Kidney (tissue), 22 donors: ENCODE measurements at places on chromosomes 4 and X. TPM values are rescaled to one million over a fixed set of nuclear protein-coding genes. Genes with fewer than 3 reads are reported as not detected.
A peak's percentile ranks its signal among the peaks of the same experiment; 100 is the strongest.

DNA sequence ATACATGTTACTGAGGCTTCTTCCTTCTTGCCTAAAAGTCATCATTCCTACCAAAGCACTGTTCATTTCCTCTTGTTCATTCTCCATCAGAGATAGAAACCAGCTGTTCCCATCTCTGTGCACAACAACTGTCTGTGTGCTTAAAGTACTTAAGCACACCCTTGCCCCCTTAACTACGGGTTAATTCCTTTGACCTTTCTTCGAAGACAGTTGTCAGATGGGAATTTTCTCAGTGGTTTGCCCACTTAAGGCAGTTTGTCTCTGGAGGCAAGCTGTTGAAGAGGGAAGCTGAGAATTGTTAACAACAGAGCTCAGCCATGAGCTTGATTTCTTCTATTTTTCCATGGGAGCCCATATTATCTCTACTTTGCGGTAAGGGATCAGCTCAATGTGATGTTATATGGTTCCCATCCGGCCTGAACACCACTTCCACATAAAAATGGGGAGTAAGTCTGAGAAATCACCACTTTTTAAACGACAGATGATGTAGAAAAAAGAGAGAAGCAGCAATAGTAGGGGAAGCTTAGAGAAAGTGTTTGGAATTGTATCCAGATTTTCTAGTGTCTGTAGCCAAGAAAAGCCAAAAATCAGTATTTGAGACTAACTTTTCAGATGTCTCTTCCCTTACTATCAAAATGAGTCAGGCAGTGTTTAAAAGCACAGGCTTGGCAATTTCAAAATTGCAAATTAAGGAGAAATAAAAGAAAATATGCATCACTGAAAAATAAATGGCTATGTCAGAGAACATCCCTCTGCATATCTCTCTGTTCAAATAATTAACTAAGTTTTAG lies 194.4 kb downstream of the SLIT2 start:
- H3K27ac ChIP-seq = no peak overlapping the region
- DNase-seq = no peak
- no peak overlapping the region for H3K4me3 ChIP-seq

- no peak overlapping the region for H3K27ac ChIP-seq
- H3K4me3 ChIP-seq = no peak overlapping the region
- no peaks in the 10 kb centered on the region for H3K27me3 ChIP-seq
- no peaks in the 10 kb centered on the region for H3K4me1 ChIP-seq
Observed at GRCh38 chrX:130091980-130092522, 18.2 kb downstream of the ELF4 start.

GRCh38 chr4:16461362-16461761 lies 235.1 kb upstream of the TAPT1 start:
- H3K4me1 ChIP-seq = peaks cover 7% of the 10 kb centered on the region
- no peaks in the 10 kb centered on the region for H3K27me3 ChIP-seq
- DNase-seq = no peak

DNA sequence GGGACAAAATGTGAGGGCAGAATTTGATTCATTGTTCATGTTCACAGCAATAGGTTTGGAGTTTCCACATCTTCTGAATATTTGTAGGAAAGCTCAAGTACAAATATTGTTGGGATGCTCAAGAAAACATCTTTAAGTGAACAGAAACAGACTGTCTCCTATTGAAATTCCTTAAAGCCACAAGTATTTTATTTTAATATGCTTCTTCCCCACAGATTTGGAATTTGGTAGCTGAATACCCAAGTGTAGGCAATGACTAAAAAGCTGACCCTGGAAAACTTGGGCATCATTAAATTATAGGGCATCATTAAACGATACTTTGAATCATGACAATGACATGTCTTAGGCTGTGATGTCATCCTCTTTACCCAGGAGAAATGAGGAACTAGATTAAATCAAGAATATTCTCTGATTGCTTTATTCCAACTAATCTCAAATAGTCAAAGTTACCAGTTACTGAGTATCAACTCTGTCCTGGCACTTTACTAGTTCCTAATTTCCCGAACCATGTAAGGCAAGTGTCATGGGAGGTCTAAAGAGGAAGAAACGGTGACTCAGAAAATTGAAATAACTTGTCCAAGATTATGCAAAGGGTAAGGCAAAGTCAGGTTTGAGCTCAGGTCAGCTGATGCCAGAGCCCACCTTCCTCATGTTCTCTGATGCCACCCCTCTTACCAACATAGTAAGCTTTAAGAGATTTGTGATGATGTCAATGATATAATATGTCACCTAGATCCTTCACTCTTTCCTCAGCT lies 223.1 kb upstream of the LEF1 start:
- H3K36me3 ChIP-seq = no peaks in the 10 kb centered on the region
- no peak overlapping the region for H3K4me3 ChIP-seq
- H3K27me3 ChIP-seq = no peaks in the 10 kb centered on the region
- no peaks in the 10 kb centered on the region for H3K4me1 ChIP-seq
- no peak for DNase-seq

DNA sequence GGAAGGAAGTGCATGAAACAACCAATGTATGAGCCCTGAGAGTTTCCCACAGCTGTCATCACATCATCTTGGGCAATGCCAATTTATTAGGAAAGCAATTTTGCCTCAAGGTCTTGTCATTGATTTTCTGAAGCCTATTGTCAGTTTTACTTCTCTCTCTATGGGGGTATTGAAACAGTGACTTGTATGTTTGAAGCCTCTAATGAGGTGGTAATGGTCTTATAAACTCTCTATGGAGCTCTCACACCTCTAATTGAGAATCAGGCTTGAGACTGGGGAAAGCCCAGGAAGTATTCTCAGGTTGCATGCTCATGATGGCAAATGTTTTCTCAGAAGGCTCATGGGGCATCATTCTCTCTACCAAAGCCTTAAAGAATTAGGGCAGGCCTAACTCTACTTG lies 308.2 kb upstream of the EMCN start:
- no peaks in the 10 kb centered on the region for H3K4me1 ChIP-seq
- no peak overlapping the region for H3K4me3 ChIP-seq
- DNase-seq = no peak
- H3K27me3 ChIP-seq = no peaks in the 10 kb centered on the region
- H3K27ac ChIP-seq = no peak overlapping the region

- no peaks in the 10 kb centered on the region for H3K27me3 ChIP-seq
- no peaks in the 10 kb centered on the region for H3K36me3 ChIP-seq
- H3K4me1 ChIP-seq = no peaks in the 10 kb centered on the region
- no peak overlapping the region for H3K27ac ChIP-seq
Observed at GRCh38 chr4:107255596-107255995, 219.5 kb upstream of the DKK2 start.

DNA sequence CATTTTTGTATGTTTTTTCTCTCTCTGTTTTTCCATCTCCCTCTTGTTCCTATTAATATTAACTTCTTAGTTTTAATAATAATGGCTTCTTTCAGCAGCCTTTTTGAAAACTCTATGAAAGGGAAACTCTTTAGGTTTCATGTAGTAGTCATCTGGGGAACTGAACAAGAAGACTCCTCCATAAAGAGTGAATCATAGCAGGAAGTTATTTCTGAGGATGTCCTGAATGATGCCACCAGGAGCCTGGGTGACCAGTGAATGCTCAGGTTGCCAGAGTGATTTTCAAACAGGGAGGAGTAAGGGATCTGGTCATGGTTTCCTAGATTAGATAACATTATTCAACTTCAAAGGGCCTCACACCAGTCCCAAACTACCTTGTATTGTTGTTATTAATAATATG lies 212.8 kb upstream of the PDE5A start:
- DNase-seq = no peak
- H3K36me3 ChIP-seq = no peaks in the 10 kb centered on the region
- no peaks in the 10 kb centered on the region for H3K27me3 ChIP-seq
- H3K27ac ChIP-seq = no peak overlapping the region
- H3K4me1 ChIP-seq = no peaks in the 10 kb centered on the region

DNA sequence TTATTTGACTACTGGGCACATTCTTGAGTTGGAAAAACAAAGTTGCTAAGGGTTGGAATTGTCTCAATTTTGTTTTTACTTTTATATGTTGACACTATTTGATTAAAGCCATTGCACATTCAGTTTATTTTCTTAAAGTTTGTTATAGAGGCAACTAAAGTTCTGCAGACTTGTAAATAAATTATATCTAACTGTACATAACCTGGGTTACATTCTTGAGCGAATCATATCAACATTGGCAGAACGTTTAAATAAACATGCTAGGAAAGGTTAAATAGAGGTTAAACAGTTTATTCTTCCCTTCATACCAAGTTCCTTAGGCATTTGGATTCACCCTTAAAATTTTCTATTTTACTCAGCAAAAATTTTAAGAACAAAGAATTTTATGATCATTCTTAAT lies 74.5 kb downstream of the UCHL1 start:
- no peaks in the 10 kb centered on the region for H3K36me3 ChIP-seq
- H3K4me3 ChIP-seq = no peak overlapping the region
- H3K27ac ChIP-seq = no peak overlapping the region
- H3K27me3 ChIP-seq = no peaks in the 10 kb centered on the region

DNA sequence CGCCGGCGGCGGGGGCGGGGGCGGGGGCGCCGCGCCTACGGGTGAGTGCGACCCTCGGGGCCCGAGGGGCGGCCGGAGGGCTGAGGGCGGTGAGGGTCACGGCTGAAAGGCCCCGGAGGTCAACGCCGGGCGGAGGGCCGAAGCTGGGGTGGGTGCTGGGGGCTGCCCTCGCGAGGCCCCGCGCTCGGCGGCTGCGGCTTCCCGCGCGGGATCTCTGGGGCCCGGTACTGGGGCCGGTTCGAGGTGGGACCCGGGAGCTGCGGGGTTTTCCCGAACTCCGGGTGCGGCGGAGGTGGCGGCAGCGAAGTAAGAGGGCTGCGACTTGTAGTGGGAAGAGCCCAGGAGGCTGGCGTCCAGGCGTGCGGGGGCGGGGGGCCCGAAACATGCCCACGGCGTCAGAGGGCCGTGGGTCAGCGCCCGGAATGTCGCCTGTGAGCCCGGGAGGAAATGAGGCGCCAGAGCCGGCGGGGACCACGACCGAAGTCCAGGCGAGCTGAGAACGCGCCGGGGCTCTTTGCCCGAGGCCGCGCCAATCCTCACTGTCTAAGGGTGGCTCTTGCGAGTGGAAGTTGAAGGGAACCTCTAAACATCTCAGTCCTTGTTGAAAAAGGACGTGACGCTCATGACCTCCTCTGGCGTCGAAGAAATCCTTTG lies 407 bp downstream of the IL13RA1 start:
- peak overlapping the region; percentile 89 for H3K27ac ChIP-seq
- peak; percentile 89 for DNase-seq
- peak overlapping the region; percentile 69 for H3K4me3 ChIP-seq
- no peaks in the 10 kb centered on the region for H3K36me3 ChIP-seq

GRCh38 chr4:6991249-6991648 lies 51.9 kb upstream of the TADA2B start:
- no peaks in the 10 kb centered on the region for H3K27me3 ChIP-seq
- peaks cover 4% of the 10 kb centered on the region for H3K36me3 ChIP-seq
- DNase-seq = no peak
- H3K4me3 ChIP-seq = no peak overlapping the region

DNA sequence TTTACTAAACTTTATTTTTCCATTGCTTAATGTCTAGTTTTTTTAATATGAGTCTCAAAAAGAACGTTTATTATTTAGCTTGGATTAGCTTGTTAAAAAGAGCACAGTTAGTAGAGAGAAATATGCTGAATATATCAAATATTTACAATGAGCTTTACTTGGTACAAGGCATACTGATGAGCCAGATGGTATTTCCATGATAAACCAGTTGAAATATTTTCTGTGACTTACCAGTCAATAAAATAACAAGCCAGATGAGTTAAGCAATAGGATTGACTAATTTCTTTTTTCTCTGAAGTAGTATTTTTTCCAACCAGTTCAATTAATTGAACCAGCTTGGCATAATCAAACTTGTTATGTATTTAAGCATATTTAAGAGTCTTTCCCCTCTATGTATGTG lies 134.1 kb downstream of the KLHL34 start:
- no peak overlapping the region for H3K27ac ChIP-seq
- H3K27me3 ChIP-seq = no peaks in the 10 kb centered on the region
- H3K4me1 ChIP-seq = no peaks in the 10 kb centered on the region
- H3K36me3 ChIP-seq = no peaks in the 10 kb centered on the region

- no peaks in the 10 kb centered on the region for H3K27me3 ChIP-seq
- no peaks in the 10 kb centered on the region for H3K36me3 ChIP-seq
- no peak overlapping the region for H3K4me3 ChIP-seq
- H3K27ac ChIP-seq = no peak overlapping the region
Observed at GRCh38 chr4:88516746-88517145, 6.8 kb downstream of the PYURF start.

- no peaks in the 10 kb centered on the region for H3K27me3 ChIP-seq
- no peak overlapping the region for H3K27ac ChIP-seq
- H3K36me3 ChIP-seq = no peaks in the 10 kb centered on the region
- H3K4me1 ChIP-seq = no peaks in the 10 kb centered on the region
- DNase-seq = peak; percentile 39
Observed at GRCh38 chrX:71669492-71669891, 2.1 kb downstream of the LOC101059915 start.

DNA sequence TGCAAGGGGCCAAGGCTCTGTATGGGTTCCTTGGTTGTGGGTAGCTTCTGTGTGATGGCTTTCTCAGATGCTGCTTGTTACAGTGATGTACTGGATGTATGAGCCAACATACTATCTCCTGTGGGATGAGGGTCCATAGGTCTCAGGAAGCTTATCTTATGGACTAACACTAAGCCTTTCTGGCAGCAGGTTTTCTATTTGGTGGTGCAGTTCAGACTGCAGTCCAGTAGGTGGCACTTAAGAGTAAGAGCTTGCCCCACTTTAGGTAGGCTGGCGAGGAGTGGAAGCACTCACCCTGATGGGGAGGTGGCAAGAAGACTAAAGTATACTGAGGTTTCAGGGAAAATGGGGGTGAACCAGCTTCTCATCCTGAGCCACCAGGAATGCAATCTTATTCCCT lies 306.7 kb upstream of the MAOA start:
- H3K27me3 ChIP-seq = no peaks in the 10 kb centered on the region
- H3K36me3 ChIP-seq = no peaks in the 10 kb centered on the region
- H3K4me3 ChIP-seq = no peak overlapping the region
- no peak overlapping the region for H3K27ac ChIP-seq

DNA sequence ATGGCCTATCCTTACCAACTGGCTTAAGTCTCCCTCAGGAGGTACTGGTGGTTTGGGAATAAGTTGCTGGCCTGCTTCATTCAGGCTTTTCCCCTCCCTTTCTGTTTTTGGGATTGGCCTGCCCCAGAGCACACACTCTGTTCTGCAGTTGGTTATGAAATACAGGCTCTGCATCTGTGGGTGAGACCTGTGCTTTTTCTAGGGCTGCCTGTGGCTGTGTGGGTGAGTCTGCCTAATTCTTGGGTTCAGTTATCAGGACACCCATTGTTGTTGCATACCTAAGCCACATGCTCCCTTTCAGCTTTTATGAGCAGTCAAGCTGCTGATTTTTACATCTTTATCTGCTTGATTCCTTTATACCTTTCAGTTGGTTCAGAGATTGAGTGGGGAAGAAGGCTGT lies 19.0 kb upstream of the CWH43 start:
- H3K27me3 ChIP-seq = no peaks in the 10 kb centered on the region
- peaks cover 4% of the 10 kb centered on the region for H3K4me1 ChIP-seq
- H3K36me3 ChIP-seq = no peaks in the 10 kb centered on the region
- DNase-seq = no peak
- no peak overlapping the region for H3K4me3 ChIP-seq

The PLAC8 gene
- polyA plus RNA-seq = 3.6 TPM

The HCCS gene
- polyA plus RNA-seq = 26.4 TPM

The FRMD7 gene
- polyA plus RNA-seq = 2.5 TPM

The MAP7D3 gene
- polyA plus RNA-seq = 5.7 TPM

The SMIM10 gene
- 5.2 TPM for polyA plus RNA-seq

The RASGEF1B gene
- polyA plus RNA-seq = 8.3 TPM

The SSX2 gene
- polyA plus RNA-seq = not detected

The HERC5 gene
- 4.7 TPM for polyA plus RNA-seq

The TLR3 gene
- polyA plus RNA-seq = 5.1 TPM

The MAP7D2 gene
- polyA plus RNA-seq = 3.6 TPM

The SULT1E1 gene
- 0.28 TPM for polyA plus RNA-seq
